ENCODE measurements at places on chromosomes 5 and 9.

DNA sequence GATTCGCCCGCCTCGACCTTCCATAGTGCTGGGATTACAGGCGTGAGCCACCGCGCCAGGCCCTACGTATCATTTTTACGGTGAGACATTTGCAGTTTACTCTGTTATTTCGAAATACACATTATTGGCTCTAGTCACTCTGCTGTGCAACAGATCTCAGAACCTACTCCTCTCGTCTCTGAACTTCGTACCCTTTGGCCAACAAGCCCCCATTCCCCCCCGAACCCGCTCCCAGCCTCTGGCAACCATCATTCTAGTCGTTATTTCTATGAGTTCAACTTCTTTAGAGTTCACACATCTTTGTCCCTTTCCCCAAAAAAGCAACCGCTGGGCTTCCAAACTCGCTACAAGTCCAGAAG lies 735 bp downstream of the PTGR1 start:
- no peak for DNase-seq

DNA sequence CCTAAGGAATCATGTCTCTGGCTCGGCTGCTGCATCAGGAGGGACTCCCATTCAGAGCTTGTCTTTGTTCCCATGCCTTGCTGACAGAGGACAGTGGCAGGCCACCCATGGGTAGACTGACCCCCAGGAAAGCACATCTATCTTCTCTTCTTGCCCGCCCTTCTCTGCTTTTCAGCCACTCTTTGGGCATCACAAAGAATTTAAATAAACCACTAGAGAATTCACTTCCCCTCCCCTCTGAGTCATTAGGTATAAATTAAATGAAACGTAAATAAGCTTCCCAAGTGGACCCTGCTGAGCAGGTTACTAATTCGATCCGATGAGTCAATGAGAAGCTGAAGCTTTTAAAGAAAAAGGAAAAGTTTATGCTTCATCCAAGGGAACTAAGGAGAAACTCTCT lies 97.0 kb downstream of the DRD1 start:
- no peak for DNase-seq

DNA sequence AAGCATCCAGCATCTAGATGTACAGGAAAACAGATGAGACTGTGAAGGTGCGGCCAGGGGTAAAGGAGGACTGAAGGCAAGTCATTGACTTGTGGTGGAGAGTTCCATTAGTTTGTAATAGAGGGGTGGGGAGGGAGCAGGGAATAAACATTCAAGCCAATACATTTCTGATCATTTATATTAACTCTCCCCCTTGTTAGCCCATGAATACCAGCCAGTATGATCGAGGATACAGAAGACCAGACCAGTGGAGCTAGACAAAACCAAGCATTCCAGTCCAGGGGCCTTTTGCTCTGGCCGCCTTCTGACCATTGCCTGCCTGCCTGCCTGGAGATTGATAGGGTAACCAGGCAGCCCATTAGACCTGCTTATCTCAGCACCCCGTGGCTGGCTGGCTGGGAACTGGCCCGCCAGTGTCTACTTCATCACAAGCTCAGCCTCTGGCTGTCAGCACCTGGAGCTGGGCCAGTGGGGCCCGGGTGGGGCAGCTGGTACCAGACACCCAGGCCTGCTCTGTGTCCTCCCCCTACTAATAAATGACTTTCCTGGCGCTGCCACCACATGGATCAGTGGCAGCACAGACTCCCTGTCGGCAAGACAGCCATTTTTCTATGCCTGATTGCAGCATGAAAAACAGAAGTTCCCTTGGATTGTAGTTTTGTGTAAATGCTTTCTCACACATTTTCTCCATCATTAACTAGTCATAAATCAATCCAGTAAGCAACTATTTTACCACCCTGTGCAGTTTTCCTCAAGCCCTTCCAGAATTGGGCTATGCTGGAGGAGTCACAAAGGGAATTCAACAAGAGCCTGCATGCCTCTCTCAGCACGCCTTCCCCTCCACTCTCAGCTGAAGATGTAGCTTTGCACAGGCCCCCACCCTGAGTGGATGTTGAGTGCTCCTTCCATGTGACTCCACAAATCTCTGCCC lies 181.3 kb downstream of the SNCAIP start:
- DNase-seq: no peak

DNA sequence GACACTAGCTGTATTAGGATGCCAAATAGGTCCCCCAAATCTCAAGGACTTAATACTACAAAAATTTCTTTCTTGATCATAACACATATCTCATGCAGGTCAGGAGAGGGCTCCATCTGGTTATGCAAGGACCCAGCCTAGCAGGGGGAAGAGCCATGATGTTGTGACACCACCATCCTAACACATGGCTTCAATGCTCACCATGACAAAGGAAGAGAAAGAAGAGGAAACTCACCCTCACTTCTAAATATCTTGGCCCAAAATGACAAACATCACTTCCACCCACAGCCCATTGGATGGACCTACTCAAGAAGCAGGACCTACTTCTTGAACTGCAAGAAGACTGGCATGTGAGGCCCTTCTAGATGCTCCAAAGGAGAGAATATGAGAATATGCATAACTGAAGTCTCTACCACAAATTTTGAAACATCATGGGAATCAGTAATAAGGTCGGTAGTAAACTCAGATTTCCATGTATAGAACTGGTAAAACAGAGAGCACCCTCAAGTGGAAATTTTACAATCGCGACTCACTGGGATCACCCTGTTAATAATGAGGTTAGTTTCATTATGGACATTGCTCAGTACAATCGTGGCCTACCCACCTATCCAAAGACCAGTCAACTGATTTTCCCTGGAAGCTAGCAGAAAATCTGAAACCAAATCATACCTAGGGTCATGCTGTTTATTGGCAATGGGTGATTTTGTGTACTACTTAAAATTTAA lies 308.2 kb downstream of the ACTL7B start:
- no peak for DNase-seq

- DNase-seq: peak; percentile 15
Observed at GRCh38 chr5:154756868-154757813, 2.0 kb downstream of the LARP1 start.

GRCh38 chr9:101126556-101126955 lies 98.0 kb downstream of the PLPPR1 start:
- DNase-seq: no peak

DNA sequence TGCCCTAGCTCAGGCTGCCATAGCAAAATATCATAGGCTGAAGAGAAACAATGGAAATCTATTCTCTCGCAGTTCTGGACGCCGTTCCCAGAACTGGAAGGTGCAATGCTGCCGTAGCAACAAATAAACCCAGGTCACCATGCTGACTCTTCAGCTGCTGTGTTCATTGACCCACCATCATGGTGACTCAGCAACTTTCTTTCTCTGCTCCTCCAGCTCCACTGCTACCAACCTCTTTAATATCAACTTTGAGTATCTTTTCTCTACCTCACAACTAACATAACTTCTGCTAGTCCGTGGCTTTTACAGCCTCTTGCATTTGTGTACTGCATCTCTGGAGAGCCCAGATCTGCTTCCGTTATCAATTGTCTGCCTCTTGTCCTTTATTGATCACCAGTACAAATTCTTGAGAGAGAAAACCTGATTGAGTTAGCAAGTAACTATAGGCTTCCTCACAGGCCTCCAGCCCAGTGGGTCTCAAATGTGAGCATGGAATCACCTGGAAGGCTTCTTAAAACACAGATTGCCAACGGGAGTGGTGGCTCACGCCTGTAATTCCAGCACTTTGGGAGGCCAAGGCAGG lies 47.3 kb upstream of the SLC30A5 start:
- DNase-seq: no peak

GRCh38 chr9:123253204-123253603 lies 15.2 kb downstream of the STRBP start:
- DNase-seq: no peak

DNA sequence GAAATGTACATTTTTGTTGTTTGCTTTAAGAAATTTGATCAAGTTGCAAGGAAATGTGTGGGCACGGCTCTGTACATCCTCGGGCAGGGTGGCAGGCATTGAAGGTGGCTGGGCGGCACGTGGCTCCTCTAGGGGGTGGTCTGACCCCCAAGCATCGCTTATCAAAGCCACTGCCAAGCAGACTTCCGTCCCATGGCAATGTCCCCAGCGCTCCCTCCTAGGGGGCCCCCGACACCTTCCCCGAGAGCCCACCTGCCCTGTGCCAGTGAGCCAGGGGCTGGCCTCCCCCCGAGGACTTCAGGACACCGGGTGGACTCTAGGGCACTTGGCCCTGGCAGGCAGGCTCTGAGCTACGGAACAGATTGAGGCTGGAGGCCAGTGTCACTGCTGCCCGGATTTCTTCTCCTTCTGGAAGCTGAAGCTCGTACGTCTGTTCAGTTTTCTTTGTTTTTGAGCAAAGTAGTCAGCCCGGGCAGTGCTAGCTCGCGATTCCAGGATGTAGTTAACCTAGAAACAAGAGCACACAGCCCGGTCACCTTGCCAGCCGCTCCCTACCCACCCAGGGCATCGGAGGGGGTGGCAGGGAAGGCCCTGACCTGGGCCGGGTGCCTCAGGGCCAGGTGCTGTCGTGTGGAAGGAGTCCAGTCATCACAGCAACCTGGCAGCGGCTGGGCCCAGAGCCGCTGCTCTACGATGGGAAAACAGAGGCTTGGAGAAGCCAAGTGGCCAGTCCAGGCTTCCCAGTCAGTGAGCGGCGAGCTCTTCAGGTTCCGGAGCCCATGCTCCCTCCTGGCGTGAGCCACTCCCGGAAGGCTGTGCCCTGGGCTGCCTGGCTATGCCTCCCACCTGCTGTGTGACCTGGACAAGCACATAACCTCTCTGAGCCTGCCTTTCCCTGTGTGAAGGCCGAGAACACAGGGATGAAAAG lies 177.1 kb downstream of the GAPVD1 start:
- no peak for DNase-seq

DNA sequence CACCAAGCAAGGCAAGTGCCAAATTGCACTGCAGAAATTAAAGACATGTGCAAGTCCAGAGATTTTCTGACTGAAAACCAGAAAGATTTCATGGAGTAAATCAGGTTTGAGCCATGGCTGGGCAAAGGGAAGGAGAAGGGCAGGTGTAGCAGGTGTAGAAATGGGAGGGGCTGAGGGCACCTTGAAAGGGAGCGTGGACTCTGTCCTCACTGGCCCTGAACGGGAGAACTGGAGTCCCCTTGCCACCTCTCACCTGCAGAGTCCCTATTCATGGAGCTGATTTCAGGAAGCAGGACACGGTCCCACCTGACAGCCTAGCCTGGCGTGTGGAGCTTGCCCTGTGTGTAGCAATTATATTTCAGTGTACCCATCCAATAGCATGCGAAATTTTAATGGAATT lies 46.3 kb downstream of the UBE2QL1 start:
- no peak for DNase-seq

DNA sequence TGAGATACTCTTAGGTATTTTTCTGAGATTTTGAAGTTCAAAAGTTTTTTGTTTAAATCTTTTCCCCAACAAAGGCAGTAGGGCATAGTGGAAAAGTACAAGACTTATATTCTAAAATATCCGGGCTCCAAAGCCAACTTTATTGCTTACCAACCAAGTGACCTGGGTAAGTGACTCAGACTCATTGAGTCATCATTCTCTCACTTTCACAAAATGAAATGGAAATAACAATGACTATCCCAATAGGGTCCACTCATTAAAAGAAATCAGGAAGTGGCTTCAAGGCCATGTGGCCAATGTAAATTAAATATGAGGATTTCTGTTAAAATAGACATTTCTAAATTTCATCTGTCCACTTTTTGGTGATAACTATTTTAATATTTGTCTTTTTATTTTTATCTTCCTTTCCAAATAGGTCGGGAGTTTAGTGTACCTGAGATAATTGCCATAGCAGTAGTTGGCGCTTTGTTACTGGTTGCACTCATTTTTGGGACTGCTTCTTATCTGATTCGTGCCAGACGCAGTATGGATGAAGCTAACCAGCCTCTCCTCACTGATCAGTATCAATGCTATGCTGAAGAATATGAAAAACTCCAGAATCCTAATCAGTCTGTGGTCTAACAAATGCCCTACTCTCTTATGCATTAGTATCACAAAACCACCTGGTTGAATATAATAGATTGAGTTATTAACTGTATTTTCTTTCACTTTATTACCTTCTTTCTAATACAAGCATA lies 15.5 kb downstream of the TYRP1 start:
- no peak for DNase-seq

DNA sequence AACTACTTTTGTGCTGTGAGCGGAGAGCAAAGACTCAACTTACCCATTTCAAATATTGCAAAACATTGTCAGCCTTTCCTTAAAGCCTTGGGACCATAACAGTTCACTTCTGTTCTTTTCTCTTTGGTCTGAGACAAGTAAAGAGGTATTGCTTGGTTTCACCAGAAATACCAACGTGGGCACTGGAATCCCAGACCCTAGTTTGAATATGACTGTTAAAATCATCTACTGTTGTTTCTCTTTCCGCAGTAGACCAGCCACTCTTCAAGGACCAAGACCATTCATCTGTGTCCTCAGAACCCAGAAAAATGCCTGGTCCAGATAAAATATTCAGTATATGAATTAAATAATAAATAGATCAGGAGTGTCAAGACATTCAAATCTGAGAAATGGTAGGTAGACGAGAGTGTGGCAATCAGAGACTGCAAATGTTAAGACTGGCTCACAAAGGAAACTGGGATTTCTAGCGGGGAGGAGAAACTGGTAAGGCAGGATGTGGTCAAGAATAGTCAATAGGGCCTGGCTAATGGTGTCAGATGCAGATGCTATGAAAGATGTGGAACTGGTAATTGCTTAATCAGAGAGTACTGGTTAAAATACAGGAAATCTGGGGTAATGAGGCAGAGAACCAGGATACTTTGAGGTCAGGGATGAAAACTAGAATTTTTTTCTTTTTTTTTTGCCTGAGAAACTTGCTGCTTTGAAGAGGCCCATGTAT lies 82.1 kb upstream of the IL33 start:
- DNase-seq: no peak

DNA sequence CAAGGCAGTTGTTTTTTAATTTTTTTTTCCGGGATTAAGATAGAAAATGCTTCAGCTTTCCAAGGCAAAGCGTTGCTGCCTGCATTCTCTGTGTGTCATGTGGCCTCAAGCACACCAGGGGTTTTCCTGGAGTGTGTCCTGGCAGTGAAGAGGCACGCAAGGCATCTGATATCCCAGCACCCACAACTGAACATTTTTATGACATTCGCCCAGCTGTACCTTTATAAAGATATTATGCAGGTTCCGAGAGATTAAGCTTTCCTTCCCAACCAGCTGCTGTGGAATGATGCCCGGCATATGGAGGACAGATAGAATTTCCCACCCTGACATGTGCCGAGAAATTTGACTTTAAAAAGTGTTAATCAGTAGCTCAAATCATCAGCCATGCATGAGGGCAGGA lies 205.6 kb downstream of the GADD45G start:
- no peak for DNase-seq

DNA sequence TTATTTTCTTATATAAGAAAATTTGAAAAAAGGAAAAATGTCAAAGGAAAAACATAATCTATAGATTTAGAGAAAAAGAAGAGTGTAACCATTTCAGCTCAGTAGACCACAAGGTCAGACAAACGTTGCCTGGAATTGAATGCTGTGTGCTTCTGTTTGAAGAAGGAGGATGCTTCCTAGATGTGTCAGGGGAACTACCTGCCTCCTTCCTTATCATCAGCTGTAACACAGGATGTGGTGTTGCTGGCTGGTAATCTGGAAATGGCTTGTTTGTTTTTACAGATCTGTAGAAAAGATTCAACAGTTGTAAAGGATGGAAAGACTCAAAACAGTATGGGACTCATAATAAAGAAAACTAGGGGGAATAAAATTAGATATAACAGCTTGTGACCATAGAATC lies 160.7 kb upstream of the MEF2C start:
- DNase-seq: no peak

All from activated naive CD4-positive, alpha-beta T cell (primary cell).